Glutamatergic neuron (in vitro differentiated cells): ENCODE measurements at places on chromosomes 4 and X. TPM values are rescaled to one million over a fixed set of nuclear protein-coding genes. Genes with fewer than 3 reads are reported as not detected.

- no peak for DNase-seq
Observed at GRCh38 chr4:165612936-165613335, 234.1 kb downstream of the CPE start.

GRCh38 chr4:93839704-93840103 is 11.2 kb downstream of the ATOH1 start:
- no peak for DNase-seq

DNA sequence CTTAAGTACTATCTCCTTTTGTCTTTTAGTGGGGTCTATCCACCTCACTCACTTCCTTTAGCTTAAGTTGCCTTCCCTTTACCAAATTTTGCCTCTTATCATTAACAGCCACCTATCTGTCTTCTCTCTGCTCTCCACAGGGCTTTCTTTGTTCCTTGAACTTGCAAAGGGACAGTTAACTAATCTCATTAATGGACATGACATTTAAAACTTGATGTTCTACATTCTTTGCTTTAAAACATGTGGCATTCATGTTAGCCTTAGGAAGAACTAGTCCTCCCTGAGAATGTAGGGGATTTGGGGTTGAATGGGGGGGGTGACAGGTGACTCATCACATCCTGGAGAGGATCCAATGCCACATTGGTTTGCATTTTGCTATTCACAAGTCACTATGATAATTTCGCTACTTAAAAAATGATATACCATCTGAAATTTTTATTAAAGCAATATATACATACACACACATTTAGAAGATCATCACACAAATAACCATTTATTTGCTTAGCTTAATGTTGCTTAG is 41.0 kb upstream of the DMD start:
- no peak for DNase-seq

DNA sequence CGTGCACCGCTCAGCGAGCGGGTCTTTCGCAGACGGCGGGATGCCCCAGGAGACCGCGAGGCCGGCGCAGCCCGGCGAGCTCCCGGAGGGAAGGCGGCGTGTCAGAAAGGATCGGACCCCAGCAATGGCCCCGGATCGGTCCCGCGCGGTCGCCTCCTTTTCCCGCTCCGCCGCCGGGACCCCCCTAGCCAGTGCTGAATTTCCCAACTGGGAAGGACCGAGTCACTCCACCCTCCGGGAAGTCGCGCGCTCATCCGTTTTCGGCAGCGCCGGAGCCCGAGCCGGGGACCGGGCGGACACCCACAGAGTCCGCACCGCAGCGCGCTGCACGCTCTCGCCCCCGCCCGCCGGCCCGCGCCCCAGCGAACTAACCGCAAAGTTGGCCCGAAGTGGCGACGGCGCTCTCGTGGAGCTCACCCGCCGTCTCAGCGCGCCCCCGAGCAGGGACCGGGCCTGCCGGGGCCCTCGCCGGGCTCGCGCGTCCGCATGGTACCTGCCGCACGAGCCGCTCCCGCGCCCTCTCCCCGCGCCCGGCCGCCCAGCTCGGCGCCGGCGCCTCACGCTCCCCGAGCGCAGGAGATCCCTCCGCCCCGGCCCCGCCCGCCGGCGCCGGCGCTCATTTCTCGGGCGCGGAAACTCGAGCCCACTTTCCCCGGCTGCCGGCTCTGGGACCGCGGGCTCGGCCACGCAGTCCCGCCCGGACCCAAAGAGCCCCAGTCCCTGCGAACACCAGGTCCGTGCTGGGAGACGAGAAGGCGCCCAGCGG is at the start of gene FAT1:
Gene FAT1 (minus strand): TSS at position 565 of the 766 bp plus-strand sequence. CDS start 14,029 bp downstream, outside the sequence.
- peak; percentile 79 for DNase-seq

GRCh38 chr4:154421618-154422017 is 70.0 kb downstream of the DCHS2 start:
- DNase-seq, result no peak

GRCh38 chrX:143466130-143466529 is 51.1 kb downstream of the SPANXN3 start:
- no peak for DNase-seq

- no peak for DNase-seq
Observed at GRCh38 chrX:31706466-31706865, 634.6 kb upstream of the FTHL17 start.

DNA sequence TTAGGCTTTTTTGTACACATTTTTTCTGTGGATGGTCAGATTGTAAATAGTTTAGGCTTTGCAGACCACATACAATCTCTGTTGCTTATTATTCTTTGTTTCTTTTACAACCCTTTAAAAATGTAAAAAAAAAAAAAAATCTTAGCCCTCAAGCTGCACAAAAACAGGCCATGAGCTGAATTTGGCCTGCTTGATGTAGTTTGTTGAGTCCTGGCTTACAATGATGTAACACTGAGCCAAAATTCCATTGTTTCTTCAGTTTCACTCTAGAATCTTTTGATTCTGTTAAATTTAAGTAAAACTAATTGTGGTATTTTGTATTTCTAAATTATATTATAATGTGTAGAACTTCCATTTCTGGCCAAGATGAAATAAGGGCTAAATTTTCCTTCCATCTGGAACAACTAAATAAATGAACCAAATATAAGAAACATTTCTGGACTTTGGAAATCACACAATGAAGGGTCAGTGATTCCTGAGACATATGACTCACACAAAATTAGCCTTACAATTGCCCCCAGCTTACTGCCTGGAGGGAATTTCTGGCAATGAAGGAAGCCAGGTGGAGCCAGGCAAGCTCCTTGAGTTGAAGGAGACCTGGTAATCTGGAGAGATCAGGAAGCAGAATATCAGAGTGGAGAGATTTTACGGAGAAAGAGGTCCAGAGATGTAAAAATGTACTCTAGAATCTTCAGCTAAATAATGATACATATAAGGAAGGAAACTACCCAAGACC is 29.8 kb downstream of the IQCM start:
- no peak for DNase-seq

- no peak for DNase-seq
Observed at GRCh38 chr4:166957451-166957850, 276.8 kb downstream of the SPOCK3 start.

- DNase-seq, result peak; percentile 60
Observed at GRCh38 chr4:20254511-20255250, 3.0 kb downstream of the SLIT2 start.

DNA sequence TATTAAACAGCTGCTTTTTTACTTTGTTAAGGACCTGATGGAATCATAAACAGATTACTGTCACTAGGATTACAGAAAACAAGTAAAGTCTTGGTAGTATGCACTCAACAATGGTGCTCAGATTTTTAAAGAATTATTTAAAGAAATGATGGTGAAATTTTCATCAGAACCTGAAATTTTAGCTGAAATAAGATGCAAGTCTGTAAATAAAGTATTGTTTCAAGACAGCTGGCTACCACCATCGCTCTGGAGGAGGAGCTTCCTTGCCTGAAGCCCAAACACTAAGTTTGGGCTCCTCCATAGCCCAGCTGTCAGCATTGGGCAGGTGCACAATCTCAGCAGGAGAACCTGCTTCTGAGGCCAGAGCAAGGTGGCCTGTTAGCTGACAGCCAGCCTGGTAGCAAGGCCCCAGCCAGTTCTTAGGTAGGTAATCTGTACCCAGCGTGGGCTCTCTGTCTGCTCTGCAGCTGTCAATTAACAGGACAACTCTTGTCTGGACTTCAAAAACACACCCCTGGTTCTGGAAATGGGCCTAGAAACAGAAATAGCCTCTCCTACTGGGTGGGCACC is 4.6 kb downstream of the GAB1 start:
- DNase-seq, result no peak

DNA sequence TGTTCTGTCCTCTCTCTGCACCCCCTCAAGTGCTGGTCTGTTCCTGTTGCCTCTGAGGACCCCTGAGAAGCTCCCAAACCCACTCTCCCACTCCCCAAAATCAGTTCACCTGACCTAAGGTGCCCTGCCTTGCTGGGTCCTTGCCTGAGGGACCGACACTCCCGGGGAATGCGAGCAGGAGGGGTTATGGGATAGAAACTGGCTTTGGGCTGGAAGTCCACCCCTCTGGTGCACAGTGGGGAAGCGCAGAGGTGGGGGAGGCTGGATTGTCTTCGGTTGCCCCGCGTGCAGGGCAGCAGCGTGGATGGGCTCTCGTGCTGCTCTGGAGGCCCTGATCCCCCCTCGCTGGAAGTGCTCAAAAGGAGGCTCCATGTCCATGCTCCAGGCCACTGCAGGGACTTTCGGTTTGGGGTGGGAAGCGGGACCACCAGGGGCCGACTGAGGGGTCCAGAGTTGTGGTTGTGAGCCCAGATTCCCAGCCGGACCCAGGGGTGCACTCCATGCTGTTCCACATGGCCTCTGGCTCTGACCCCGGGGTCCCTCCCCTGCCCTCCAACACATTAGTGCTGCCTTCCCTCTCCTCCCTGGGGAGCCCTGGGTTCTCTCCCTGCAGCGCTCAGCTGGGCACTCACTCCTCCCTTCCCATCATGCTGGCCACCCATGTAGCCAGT is 7.6 kb downstream of the SORCS2 start:
- no peak for DNase-seq

GRCh38 chr4:87835197-87835596 is 2.4 kb downstream of the MEPE start:
- no peak for DNase-seq

DNA sequence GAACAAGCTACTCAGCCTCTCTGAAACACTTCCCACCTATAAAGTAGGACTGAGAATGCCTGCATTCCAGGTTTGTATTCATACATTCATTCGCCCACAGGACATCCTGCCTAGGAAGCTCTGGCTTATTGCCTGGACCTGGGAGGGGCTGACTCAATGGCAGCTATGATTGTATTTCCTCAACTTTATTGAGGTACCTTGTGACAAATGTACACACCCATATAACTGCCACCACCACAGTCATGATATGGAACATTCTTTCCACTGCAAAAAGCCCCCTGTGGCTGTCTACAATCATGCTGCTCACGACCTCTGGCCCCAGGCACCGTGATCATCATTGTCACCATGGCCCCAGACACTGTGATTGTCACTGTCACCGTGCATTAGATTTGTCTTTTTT is 68.3 kb downstream of the ABLIM2 start:
- DNase-seq, result no peak

GRCh38 chr4:134702374-134702773 is 500.8 kb upstream of the PABPC4L start:
- DNase-seq, result no peak

- peak; percentile 46 for DNase-seq
Observed at GRCh38 chrX:129606918-129607317, 47.8 kb downstream of the APLN start.

DNA sequence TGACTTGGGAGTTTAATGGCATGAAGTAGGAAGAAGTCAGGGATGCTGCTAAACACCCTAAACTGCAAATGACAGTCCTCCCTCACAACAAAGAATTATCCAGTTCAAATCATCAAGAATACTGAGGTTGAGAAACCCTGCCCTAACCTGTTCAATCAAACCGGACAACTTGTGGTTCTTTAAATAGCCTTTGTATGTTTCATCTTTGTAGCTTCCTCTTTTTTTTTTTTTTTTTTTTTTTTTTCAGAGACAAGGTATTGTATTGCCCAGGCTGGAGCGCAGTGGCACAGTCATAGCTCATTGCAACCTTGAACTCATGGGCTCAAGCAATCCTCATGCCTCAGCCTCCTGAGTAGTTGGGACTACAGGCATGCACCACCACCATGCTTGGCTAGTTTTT is 52.5 kb upstream of the TTC29 start:
- no peak for DNase-seq

Gene PPEF2
- total RNA-seq, result not detected

Gene SULT1E1
- not detected for total RNA-seq

Gene SLC6A8
- 108 TPM for total RNA-seq

Gene CT45A2
- not detected for total RNA-seq

Gene RENBP
- total RNA-seq, result 16.1 TPM
